PC-3 (cell line): ENCODE measurements at places on chromosomes 6 and 20.
A peak's percentile ranks its signal among the peaks of the same experiment; 100 is the strongest.

GRCh38 chr20:44586289-44586911 is 4.0 kb downstream of the PKIG start:
- no peak for DNase-seq

- DNase-seq, result no peak
Measured at GRCh38 chr20:49595811-49596561, 28.0 kb upstream of the PTGIS start.

DNA sequence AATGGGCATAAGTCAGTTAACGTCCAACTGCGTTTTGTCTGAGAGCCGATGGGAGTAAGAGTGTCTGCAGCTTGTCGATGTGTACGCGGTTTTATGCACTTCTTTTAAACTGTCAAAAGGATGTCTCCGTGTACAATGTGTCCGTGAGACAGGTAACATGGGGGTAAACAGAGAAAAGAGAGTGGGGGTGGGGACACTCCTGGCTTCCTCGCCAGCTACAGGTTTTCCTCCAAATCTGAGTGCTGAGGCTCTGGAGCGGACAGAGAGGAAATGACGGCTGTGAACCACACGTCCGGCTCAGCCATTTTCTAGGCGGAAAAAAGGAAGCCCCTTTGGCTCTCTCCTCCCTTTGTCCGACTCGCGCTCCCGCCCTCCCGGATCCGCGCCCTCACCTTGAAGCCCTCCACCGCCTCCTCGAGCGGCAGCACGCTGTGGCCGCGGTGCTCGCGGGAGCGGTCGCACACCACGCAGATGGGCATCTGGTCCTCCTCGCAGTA is 916 bp downstream of the TRIM27 start:
- peak; percentile 39 for DNase-seq

GRCh38 chr20:51216850-51217249 is 193.9 kb upstream of the KCNG1 start:
- DNase-seq, result no peak

GRCh38 chr20:41408156-41408794 is 41.7 kb upstream of the EMILIN3 start:
- no peak for DNase-seq

GRCh38 chr20:20778676-20779075 is 66.2 kb upstream of the RALGAPA2 start:
- DNase-seq, result no peak
